ENCODE measurements at places on chromosomes 7 and 10.

GRCh38 chr7:139476891-139477290 lies 6.6 kb downstream of the KLRG2 start:
- no peak for DNase-seq

DNA sequence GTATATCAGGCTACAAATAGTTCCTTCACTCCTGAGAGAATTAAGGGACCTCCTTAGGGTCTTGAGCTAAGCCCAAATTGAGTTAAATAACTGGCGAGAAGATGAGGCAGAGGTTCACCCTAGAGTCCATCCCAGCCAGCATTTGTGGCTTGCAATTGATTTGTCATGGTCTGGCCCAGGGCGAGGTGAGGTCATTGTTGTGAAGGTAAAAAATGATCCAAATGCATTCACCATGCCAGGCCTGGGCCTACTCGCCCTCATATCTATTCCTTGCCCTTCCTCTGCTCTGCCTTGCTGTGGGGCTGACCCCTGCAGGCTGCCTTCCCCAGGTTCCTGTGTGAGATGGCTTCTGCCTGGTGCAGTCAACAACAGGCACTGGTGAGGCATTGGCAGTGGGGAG lies 207.2 kb downstream of the ZNF365 start:
- DNase-seq = no peak

DNA sequence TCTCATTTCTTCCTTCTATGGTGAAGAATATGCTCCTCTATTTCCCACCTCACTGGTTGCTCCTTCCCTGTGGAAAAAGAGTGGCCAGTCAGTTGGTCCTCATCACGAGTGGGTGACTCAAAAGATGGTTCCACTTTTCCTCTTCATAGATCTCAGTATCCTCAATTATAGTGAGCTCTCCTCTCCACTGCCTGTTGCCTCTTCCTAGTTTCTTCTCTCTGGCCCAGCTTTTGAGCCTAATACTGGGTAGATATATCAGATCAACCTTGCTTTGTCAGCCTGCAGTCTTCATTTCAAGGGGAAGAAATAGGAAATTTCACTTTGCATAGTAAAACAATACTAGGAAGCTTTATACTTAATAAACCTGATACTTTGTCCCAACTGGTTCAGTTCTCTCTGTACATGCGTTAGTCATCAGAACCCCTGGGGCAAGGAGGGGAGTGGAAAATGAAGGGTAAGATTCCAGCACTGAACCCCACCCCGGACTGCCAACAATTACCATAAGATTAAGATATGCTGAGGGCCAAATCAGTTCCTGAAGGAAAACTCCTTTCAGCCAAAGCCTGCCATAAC lies 15.5 kb upstream of the WNT16 start:
- DNase-seq = no peak

GRCh38 chr10:49284356-49284755 lies 14.6 kb upstream of the C10orf71 start:
- DNase-seq = no peak

DNA sequence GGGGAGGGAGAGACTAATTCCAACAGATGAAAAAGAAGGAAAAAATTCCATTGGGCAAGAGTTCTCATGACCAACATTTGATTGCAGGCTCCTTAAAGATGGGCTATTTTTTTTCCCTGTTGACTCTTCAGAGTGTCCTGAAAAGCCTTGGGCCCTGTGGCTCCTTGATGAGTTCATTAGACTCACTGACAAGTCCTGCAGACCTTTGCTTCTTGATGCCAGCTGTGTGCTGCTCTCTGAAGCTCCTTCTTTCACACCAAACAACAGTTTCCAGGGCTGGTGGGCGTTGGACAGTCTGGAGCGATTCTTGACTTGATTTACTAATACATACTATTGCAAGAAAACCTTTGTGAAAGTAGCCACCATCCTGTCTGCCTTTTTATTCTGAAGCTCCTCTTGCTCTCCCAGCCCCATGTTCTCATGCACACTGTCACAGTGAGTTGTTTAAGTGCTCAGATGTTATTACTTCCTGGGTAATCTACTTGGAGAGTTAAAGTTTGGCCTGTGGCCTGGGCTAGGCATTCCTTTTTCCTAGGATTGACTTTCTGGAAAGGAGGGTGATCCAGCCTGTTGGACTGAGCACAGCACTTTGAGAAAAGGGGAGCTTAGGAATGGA lies 250.3 kb downstream of the PTEN start:
- no peak for DNase-seq

DNA sequence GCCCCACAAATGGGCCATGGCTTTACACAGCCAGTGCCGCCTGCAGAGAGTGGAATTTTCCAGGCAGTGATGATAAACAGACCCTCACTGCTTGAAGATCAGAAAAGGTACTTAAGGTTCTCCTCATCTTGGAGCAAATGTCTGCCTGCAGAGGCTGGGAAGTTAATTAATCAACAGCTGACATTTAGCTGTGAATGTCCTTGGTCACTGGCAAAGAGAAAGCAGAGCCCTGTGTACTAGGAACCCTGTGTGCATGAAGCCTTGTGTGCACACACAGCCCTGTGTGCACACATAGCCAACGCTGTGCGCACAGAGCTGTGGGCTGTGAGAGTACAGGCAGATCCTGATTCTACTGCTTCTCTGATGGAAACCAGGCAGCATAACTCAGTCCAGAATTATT lies 291.6 kb upstream of the MKI67 start:
- no peak for DNase-seq

DNA sequence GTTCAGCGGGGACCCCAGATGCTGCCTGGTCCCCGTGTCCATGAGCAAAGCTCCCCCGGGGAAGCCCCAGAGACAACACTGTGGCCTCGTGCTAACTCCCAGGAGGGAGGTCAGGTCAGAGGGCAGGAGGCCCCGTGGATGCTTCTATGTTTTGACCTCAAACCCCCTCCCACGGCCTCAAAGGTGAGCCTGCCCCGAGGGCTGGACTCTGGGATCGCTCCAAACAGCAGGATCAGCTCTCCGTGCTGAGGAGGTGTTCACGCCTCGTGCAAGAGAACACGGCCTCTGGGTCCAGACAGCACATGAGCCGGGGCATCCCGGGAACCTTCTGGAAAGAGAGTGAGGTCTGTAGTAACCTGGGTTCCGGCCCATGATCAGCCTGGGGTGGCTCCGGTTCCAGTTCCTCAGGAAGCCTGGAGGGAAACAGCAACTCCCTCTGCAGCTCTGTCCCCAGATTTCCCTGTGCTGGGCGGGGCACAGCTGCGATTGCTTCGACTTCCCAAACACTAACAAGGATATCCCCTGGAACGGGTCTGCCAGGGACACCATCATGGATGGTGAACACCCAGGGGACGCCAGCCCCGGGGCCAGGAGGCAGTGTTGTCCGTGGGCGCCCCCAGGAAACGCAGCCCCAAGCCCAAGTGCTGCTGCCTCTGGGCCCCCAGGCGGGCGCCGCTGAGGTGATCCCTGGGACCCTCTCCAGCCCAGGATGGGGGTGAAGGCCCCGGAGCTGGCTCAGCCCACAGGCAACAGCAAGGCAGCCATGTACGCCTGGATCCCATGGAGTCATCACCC lies 18.0 kb upstream of the INPP5A start:
- DNase-seq = no peak

GRCh38 chr10:44925224-44925623 lies 14.1 kb downstream of the TMEM72 start:
- no peak for DNase-seq

DNA sequence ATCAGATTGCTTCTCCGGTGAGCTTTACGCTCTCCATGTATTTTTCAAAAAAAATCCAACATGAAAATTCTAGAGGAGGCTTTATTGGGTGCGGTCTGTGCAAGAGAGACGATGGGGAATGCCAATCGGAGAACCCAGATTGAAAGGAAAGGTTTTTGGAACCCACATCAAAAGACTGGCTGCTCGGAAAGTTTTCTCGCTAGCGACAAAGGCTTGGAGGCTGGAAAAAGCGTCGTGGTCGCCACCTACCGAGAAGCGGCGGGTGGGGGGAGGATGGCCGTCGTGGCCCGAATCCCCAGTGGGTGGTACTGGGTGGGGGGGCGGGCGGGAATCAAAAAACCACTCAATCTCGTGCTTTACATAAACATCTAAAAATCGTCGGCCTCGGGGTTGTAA lies 1.1 kb upstream of the GTF2I start:
- no peak for DNase-seq

DNA sequence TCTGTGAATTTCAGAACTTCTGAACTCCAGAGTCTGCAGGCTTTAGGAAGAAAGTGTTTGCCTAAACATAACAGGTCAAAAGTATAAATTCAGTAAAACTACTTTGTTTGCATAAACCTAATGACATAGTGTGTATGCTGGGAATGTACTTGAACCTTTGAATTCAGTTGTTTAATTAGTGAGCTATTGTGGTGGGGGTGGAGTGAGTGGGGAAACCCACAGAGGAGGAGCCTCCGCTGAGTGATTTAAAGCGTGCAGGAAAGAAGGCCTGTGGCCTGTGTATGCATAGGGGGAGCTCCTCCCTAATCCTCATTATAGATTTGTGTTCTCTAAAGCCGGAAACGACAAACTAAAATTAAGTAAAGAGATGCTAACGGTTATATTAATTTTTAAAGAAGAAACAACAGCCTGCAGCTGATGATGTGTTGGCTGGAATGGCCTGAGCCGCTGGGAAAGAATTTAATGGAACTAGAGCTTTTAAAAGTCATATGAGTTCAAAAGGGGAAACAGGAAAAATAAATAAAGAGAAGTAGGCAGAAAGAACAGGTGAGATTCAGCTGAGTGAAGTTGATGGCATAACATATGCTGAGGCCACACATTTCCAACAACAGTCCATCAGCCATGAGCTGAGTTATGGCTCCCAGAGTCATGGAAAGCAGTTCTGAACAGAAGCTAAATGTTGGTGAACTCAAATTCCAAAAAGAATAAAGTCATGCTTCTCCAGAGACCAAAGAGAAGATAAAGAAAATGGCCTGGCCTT lies 595.0 kb downstream of the GRM8 start:
- no peak for DNase-seq

GRCh38 chr7:74014931-74015330 lies 13.0 kb upstream of the ELN start:
- DNase-seq = no peak
